ENCODE measurements at places on chromosomes 4 and X.

DNA sequence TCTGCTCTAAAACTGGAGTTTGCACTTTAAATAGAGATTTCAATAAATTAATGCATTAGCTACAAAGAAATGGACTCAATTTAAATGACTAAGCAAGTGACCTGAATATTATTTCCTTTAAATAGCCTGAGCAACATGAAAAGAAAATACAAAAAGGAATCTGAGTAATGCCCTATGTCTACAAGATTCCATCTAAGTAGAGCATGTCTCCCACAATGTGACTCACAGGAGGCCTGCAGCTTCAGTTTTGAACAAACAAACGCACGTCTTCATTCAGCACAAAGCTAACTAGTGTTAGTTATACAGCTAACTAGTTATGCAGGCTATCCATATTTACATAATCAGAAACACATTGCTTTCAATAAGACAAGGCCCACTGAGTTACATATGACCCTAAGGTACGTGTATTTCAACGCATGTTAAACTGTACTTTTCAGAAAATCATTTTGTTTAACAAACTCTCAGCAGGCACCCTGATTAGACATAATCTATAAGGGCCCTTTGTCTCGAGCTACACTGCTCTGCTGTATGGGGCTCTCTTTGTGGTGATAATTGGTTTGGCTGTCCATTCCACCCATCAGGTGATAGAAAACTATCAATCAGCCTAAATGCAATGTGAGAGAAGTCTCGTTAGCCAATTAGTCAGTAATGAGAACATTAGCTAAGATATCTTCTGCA is 116.5 kb downstream of the MAML3 start:
- no peak for DNase-seq

GRCh38 chr4:54937501-54937900 is 187.9 kb downstream of the KDR start:
- no peak for DNase-seq

GRCh38 chr4:173556398-173557131 is 26.5 kb upstream of the HAND2 start:
- no peak for DNase-seq

DNA sequence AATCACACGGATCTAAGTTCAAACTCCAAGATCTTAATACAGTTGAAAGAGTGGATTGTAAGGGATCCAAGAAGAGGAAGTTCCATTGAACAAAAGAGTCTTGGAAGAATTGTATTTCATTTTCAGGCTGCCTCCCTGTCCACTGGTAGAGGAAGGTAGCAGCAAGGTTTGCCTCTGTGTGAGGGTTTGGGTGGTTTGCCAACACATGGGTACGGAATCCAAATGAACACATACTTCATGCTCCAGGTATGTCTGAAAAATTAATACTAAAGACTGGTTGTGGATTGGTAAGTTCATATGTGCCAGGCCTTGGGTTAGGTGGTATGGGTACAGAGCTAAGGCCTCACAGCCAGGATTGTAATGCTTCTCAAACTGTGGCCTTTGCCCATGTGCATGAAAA is 523.6 kb upstream of the BOD1L1 start:
- DNase-seq, result no peak

- no peak for DNase-seq
Observed at GRCh38 chrX:12118134-12118533, 20.1 kb upstream of the FRMPD4 start.

GRCh38 chrX:115339441-115340025 is 50.0 kb downstream of the LUZP4 start:
- DNase-seq, result no peak

GRCh38 chr4:158033416-158034120 is 139.3 kb downstream of the GASK1B start:
- DNase-seq, result no peak

- DNase-seq, result no peak
Observed at GRCh38 chr4:8913121-8913857, 41.6 kb upstream of the HMX1 start.

DNA sequence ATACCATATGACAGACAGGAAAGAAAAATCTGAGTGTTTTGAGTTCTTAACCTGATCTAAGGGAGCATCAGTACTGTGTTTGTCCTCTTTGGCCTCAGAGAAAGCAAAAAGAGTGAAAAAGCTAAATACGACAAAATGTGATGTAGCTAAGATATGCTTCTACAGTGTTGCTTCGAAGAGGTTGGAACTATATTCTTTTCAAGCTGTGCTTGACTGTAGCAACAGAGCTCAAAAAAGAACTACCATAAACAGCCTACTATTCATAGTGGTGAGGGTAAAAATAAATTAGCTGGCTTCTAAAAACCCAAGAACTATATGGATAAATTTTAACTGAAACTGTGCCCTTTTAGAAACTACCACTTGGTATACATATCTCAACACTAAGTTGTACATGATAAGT is 881.8 kb upstream of the PCDH10 start:
- DNase-seq, result no peak

GRCh38 chrX:150362599-150363481 is at the start of gene MAMLD1:
Gene MAMLD1 (plus strand): TSS chrX:150363317. CDS start chrX:150445517, 82,200 bp downstream.
- no peak for DNase-seq

DNA sequence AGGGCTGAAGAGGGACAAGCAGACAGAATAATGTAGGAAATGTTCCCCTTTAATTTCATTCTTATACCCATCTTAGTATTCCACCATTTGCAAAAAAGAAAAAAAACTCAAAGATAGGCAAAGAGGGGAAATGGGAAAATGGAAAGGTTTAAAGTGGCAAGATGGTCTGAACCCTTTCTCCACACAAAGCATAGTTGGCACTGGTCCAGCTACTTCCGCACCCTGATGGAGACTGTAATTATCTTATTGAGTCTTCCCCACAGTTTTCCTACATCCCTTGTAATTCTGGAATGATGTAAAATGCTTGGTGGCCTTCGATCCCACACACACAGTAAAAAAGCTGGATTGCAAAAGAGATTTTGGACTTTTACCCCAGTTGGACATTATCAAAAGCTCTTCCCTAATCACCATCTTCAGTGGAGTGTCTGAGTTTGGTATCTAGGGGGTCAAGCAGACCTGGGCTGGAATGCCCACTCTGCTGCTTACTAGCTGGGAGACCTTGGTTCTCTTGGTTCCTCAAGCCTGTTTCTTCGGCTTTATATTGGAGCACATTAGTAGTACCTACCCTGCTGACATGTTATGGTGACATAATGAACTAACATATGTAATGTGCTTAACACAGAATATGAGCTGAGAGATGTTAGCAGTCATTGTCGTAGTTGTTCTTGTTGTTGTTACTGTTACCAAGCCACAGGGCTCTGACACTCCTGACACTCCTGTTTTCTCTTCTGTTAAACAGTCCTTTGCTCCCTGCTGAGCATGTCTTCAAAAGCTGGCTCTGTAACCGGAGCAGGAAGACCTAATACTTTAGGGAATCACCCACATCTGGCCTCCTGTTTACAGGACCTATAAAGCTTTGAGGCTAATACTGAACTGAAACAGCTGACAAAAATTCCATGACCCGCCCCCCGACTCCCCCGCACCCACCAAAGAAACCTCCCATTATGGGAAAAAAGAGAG is 4.7 kb downstream of the SRPX2 start:
- no peak for DNase-seq

- no peak for DNase-seq
Observed at GRCh38 chr4:145814246-145814645, 124.4 kb downstream of the ZNF827 start.

Data from activated CD8-positive, alpha-beta memory T cell treated with anti-CD3 and anti-CD28 coated beads for 1 hour (primary cell).